ENCODE measurements at places on chromosomes 7 and 10.

DNA sequence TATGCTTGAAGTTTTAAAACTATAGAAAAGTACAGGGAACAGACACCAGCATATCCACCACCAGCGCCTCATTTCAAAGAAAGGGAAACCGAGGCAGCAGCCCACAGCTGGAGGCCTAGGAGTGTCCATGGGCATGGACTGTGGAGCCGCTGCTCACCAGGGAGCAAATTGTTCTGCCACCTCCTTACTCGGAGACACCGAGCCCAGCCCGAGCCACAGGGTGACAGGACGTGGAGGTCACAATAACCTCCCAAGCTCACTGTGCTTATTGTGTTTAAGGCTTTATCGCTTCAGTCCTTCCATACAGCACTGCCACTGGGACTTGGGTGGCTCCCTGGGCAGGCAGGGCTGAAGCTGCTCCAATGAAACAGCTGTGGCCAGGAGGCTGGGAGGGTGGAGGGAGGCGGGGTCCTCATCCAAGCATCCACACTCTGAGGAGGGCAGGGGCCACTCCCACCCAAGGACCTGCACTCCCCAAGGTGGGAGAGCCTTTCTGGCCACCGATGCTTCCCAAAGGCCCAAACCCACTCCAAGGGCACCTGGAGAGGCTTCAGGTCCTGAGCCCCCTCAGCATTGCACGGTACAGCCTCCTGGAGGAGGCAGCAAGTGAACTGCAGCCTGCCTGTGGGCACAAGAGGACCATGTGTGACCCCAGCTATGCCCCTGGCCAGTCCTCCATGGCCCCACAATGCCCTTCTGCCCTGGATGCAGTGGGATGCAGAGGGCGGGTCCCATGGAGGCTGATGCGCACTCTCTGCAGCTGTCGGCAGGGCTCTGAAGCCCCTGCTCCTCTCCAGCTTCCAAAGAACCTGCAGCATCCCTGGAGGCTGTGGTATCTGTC is 38.7 kb upstream of the RET start:
- DNase-seq, result no peak

GRCh38 chr10:15369256-15370211 is 1.6 kb downstream of the FAM171A1 start:
- DNase-seq, result no peak

- DNase-seq, result no peak
Measured at GRCh38 chr7:56811081-56811480, 321.2 kb downstream of the ZNF479 start.

- no peak for DNase-seq
Measured at GRCh38 chr7:135894816-135895215, 82.3 kb downstream of the MTPN start.

- no peak for DNase-seq
Measured at GRCh38 chr10:61063034-61063433, 119.0 kb upstream of the RHOBTB1 start.

GRCh38 chr10:105844241-105844640 is 1203.2 kb downstream of the SORCS3 start:
- DNase-seq, result no peak

GRCh38 chr10:116418389-116418788 is 9.3 kb upstream of the PNLIPRP3 start:
- no peak for DNase-seq

GRCh38 chr7:146053492-146053891 is 63.1 kb upstream of the CNTNAP2 start:
- DNase-seq, result no peak

DNA sequence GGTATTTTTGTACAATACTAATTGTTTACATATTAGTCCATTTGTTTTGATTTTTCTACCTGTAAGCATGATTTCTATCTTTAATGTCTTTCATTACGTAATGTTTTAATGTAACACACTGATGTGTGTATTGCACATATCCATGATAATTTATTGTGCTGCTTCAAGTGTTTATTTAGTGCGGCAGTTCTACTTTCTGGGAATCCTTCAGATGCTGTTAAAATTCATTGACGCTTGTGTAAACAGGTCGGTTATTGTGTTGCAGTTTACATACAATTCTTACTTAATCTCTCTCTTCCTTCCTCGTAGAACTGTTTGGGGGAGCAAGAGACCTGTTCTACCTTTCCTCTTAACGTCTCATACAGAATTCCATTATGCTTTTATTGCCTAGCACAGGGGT is 6.9 kb downstream of the TMEM60 start:
- DNase-seq, result no peak

- DNase-seq, result no peak
Measured at GRCh38 chr10:91616137-91616536, 16.7 kb downstream of the PPP1R3C start.

DNA sequence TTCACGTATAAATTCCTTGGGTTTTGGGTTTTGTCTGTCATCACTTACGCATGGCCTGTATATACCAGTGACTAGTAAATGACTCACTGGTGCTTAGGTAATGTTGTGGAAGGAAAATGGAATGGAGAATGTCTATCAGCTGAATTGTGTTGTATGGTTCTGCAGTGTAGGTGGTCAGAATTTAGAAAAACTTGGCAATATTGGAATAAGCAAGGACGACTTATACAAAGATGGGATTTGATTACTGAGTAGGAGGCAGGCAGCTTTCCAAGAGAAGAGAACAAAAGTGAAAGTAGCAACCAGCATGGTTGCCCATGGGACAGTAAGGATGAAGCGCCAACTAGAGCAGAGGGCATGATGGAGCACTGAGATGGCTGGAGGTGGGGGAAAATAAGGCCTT is 168.6 kb upstream of the CSTF2T start:
- no peak for DNase-seq

- no peak for DNase-seq
Measured at GRCh38 chr7:117612637-117613036, 132.8 kb downstream of the CFTR start.

- DNase-seq, result no peak
Measured at GRCh38 chr10:28815681-28816080, 138.4 kb downstream of the BAMBI start.

GRCh38 chr7:72037516-72037915 is 374.6 kb downstream of the CALN1 start:
- DNase-seq, result no peak

DNA sequence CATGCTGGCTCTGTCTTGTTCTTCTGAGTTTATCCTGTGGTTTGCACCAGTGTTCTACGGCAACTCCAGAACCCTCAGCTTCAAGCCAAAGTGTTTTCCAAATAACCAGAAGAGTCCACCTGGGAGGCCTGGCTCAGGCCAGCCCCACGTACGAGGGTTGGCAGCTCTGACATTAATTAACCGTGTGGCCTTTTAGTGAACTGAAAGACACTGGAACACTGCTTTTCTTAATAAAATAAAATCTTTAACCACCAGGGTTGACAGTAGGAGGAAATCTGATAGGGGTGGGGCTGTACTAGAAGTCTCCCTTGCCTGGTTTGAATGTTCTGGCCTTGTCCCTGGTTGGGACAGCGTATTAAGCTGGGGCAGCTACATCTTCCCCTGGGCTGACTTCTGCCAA is 64.9 kb downstream of the SYPL1 start:
- no peak for DNase-seq

DNA sequence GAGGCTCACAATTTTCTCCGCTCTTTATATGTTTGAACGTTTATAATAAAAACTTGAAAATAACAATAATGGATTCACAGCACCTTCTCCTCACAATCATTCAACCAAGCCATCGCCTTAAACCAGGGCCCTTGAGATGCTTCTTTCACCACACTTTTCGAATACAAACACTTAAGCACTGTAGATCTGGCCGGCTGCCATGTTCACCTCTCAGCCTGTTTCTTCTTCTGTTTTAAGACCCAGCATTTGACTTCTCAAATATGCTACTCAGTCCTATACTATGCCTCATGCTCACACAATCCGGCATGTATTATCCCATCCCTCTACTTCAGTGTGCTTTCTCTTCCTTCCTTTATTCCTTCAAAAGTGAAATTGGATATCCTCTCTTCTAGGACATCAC is 280.6 kb downstream of the TFEC start:
- no peak for DNase-seq

DNA sequence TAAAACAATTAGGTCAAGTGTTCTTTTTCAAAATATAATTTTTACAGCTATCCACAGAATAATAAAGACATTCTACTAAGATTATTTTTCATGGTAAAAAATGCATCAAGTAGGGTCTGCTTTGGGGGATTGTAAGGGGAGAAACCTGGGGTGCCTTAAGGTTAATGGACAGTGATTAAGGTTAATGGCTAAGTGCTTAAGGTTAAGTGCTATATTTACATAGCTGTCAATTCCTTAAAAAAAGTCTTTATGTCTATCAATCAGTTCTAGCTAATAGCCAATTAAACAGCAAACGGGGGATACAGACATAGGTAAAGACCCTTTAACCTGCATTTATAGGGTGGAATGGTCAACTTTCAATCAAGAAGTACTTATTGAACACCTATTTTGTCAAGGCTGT is 284.5 kb upstream of the SEMA3A start:
- no peak for DNase-seq

- no peak for DNase-seq
Measured at GRCh38 chr7:30785786-30786185, 14.6 kb downstream of the MINDY4 start.

All from stimulated activated CD8-positive, alpha-beta memory T cell treated with anti-CD3 and anti-CD28 coated beads, Interleukin-2, amount 100 ng/mL, for 1 hour (primary cell).